GM23338 (cell line): ENCODE measurements at places on chromosomes 7 and 10. TPM values are rescaled to one million over a fixed set of nuclear protein-coding genes. Genes with fewer than 3 reads are reported as not detected.

The COPS6 gene
- total RNA-seq: 89.8 and 104 TPM in 2 replicates

The TMEM196 gene
- total RNA-seq: not detected in 2 replicates

The TBX20 gene
- total RNA-seq: 0.12 and 0.69 TPM in 2 replicates

The KIF11 gene
- 50.3 and 56.7 TPM in 2 replicates for total RNA-seq

The CTAGE4 gene
- total RNA-seq: 3.4 and 10.1 TPM in 2 replicates

The TMEM229A gene
- 0.16 and 0.80 TPM in 2 replicates for total RNA-seq

The LRRTM3 gene
- 0.21 and 1.0 TPM in 2 replicates for total RNA-seq

The PPP3CB gene
- total RNA-seq: 38.5 and 42.9 TPM in 2 replicates

The SPACDR gene
- 0.52 TPM in 1 of 2 replicates, not detected in the other for total RNA-seq

The ACSM6 gene
- total RNA-seq: not detected in 2 replicates

The ZNF853 gene
- total RNA-seq: 8.9 and 9.8 TPM in 2 replicates

The CBX3 gene
- total RNA-seq: 249 and 272 TPM in 2 replicates

The GATA3 gene
- total RNA-seq: not detected in 2 replicates

The GPR26 gene
- total RNA-seq: 0.04 and 0.07 TPM in 2 replicates

The PPP1R17 gene
- total RNA-seq: 0.27 and 0.52 TPM in 2 replicates

The ZCCHC24 gene
- total RNA-seq: 7.2 and 10.1 TPM in 2 replicates

The ERV3-1 gene
- total RNA-seq: 13.8 and 15.3 TPM in 2 replicates

The NRAP gene
- total RNA-seq: not detected in 2 replicates

The GPR158 gene
- total RNA-seq: 1.3 and 1.5 TPM in 2 replicates

The TMEM213 gene
- 0.08 TPM in 1 of 2 replicates, not detected in the other for total RNA-seq

The TECPR1 gene
- total RNA-seq: 8.3 and 24.4 TPM in 2 replicates

The STEAP1 gene
- total RNA-seq: 14.7 and 17.1 TPM in 2 replicates

The PNLIPRP1 gene
- total RNA-seq: not detected in 2 replicates

The HKDC1 gene
- 0.03 TPM in 1 of 2 replicates, not detected in the other for total RNA-seq

The TYW1B gene
- total RNA-seq: 2.8 and 4.6 TPM in 2 replicates

The HHEX gene
- 0.39 and 0.59 TPM in 2 replicates for total RNA-seq

The C7orf33 gene
- not detected in 2 replicates for total RNA-seq

The SEMA3C gene
- 3.1 and 3.5 TPM in 2 replicates for total RNA-seq

The C10orf71 gene
- not detected in 2 replicates for total RNA-seq

The RARRES2 gene
- total RNA-seq: 164 and 169 TPM in 2 replicates

The FAM107B gene
- 17.6 and 20.5 TPM in 2 replicates for total RNA-seq

The C1QL3 gene
- 0.85 and 2.3 TPM in 2 replicates for total RNA-seq

The STOX1 gene
- 2.2 and 2.7 TPM in 2 replicates for total RNA-seq

The NPSR1 gene
- not detected in 2 replicates for total RNA-seq

The CYP3A4 gene
- not detected in 2 replicates for total RNA-seq

The ZNF25 gene
- 0.76 and 2.7 TPM in 2 replicates for total RNA-seq

The CLCN1 gene
- total RNA-seq: 0.23 and 0.38 TPM in 2 replicates

The PRSS2 gene
- not detected in 2 replicates for total RNA-seq

The NUTM2E gene
- 0.12 TPM in 1 of 2 replicates, not detected in the other for total RNA-seq

The CDK14 gene
- 24.0 and 25.9 TPM in 2 replicates for total RNA-seq

The CPED1 gene
- 0.17 and 0.23 TPM in 2 replicates for total RNA-seq

The SHTN1 gene
- total RNA-seq: 6.7 and 8.8 TPM in 2 replicates

The PILRA gene
- 0.38 and 2.6 TPM in 2 replicates for total RNA-seq

The CFAP46 gene
- total RNA-seq: 2.8 and 3.1 TPM in 2 replicates

The NPTX2 gene
- 24.1 and 29.9 TPM in 2 replicates for total RNA-seq

The SHH gene
- total RNA-seq: not detected in 2 replicates

The DKK1 gene
- total RNA-seq: not detected in 2 replicates

The ADO gene
- 47.8 and 48.3 TPM in 2 replicates for total RNA-seq
